ENCODE measurements at places on chromosomes 11 and 22. TPM values are rescaled to one million over a fixed set of nuclear protein-coding genes. Genes with fewer than 3 reads are reported as not detected.
A peak's percentile ranks its signal among the peaks of the same experiment; 100 is the strongest.

The FDX1 gene
- polyA plus RNA-seq, result 19.5 TPM

The MS4A3 gene
- polyA plus RNA-seq, result 1.6 TPM

GRCh38 chr11:99568808-99569207, 548.1 kb downstream of the CNTN5 start:
- DNase-seq, result no peak

- DNase-seq, result no peak
These were observed 69.1 kb upstream of the MYOD1 start for GRCh38 chr11:17650127-17650911.

GRCh38 chr11:47176328-47177228, at the start of gene ARFGAP2:
Gene ARFGAP2, minus strand, starts transcription at chr11:47176879. Its CDS starts 26 bp downstream, at chr11:47176853.
- DNase-seq, result peak; percentile 82

- no peak for DNase-seq
These were observed 35.3 kb upstream of the HORMAD2 start for GRCh38 chr22:30044881-30045493.

- no peak for DNase-seq
These were observed 260.9 kb downstream of the DYNC2H1 start for GRCh38 chr11:103370076-103370475.

- DNase-seq, result no peak
These were observed 40.1 kb downstream of the ELMOD1 start for GRCh38 chr11:107631043-107631442.

- DNase-seq, result no peak
These were observed 7.1 kb upstream of the CD44 start for GRCh38 chr11:35131886-35132285.

GRCh38 chr11:61963282-61964057, 4.0 kb downstream of the FTH1 start:
- no peak for DNase-seq

- DNase-seq, result no peak
These were observed 26.7 kb upstream of the CD44 start for GRCh38 chr11:35112056-35112845.

- DNase-seq, result peak; percentile 47
These were observed 289.1 kb upstream of the SORL1-AS1 start for GRCh38 chr11:121741761-121742361.

- DNase-seq, result no peak
These were observed 14.0 kb upstream of the LMO1 start for GRCh38 chr11:8277691-8278090.

DNA sequence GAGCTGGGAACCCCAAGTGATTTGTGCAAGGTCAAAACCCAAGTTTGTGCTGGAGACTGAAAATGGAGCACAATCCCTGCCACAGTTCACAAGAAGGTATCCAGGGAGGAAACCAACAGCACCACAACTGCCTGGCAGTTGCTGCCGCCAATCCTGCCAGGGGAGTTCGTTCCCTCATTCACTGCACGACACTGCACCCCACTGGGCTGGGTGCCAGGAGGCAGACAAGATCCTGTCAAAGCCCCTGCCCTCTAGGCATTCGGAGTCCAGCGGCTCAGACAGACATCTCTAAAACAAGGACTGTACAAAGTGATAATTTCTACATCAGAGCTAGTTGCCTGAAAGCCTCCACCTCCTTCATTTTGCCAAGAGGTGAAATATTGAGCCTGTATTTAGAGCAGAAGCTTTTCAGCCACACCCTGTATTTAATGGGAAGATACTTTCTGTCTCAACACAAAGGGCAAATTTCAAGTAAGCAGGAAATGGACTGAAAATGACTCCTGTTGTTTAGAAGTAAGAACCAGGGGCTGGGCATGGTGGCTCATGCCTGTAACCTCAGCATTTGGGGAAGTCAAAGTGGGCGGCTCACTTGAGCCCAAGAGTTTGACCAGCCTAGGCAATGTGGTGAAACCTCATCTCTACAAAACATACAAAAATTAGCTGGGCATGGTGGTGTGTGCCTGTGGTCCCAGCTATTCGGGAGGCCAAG, 277.4 kb upstream of the NARS2 start:
- no peak for DNase-seq

DNA sequence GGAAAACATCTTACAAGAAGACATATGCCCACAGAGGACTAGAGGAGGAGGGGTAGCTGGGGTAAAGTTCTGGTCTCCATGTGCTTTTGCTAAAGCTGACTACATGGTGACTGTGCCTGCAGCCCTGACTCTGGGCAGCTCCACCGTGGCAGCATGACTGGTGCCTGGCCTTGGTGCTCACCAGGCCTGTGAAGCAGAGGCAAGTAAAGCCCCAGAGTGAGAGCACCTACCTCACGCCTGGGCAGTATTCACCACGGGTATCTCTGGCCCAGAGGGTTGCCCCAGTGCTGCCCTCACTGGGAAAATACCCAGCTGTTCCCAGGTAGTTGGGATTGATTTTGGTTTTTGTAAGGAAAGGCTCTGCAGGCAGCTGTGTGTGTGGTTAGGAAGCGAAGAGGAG, 78.3 kb downstream of the CTTN start:
- no peak for DNase-seq

All from right renal cortex interstitium (tissue), 3 donors.